ENCODE measurements at places on chromosomes 6 and 20.

DNA sequence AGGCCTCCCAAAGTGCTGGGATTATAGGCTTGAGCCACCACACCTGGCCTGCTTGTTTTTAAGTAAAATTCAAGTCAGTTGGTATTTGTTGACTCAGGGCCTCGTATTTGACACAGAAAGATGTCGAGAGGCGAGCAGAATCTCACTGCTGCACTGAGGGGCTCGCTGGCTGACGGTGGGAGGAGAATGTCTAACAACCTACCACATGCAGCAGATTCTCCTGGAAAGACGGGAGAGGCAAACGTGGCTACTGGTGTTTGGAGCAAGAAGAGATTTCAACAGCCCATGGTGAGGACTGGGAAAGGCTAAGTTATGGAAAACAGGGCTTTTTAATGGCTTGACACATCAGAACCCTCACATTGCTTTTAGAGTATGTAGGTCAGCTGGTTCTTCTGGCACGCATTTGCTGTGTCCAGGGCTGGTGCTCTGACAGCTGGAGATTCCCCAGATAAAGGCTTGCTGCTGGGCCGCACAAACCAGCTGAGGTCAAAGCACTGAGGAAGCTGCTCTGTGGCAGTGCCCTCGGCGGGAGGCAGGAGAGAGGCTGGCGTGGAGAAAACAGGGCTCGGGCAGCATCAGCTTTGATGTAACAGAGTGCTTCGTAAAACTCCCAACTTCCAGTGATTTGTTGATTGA is 84.2 kb upstream of the FRMD1 start:
- no peak for DNase-seq

- DNase-seq = peak; percentile 57
Measured at GRCh38 chr6:1390133-1390945, 963 bp downstream of the FOXF2 start.

DNA sequence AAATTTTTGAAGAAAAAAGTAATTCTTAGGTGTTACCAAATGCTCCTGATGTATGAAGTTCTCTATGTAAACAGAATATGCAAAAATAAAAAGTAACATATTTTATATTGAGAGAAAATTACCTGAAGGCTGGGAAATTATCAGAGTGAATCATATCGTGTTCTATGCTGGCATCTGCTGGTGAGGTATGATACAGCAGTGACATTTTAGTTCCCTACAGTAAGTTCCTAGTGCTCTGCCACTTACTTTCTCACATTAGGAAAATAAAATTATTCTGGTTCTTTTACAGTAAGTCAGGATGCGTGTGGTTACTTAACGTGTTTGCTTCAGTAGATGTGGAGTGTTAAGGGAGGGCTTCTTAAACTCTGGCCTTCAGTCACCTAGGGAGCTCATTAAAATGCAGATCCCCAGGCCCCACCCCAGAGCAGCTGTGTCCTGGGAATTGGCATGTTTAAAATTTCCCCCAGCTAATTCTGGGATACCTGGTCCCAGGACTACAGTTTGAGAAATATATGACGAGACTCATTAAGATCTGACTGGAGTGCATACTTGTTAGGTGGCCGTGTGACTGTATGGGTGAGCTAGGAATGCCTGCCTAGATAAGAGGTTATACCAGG is 3.2 kb downstream of the ACTR5 start:
- peak; percentile 21 for DNase-seq

DNA sequence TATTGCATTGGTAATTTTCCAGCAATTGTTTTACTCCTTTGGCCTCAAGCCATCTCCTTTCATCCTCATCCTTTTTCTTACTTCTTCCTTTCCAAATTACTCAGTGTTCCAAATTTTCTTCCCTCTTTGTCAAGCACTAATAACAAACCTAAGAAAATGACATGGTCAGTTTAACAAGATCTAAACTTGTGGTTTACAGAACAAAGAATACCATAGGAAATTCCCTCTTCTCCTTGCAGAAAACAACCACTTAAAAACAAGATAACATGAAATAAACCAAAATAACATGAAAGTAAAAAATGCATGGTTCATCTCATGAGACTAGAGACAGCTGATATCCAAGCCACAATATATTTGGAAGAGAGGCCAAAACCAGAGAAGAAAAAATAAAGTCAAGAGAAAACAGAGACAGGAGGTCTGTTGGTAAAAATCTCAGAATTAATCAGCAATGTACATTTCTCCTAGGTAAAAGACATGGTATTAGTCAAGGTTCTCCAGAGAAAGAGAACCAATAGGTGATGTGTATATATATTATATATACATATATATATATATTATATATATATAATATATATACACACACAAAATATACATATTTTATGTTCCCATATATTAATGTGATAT is 51.0 kb upstream of the SENP6 start:
- DNase-seq = no peak

DNA sequence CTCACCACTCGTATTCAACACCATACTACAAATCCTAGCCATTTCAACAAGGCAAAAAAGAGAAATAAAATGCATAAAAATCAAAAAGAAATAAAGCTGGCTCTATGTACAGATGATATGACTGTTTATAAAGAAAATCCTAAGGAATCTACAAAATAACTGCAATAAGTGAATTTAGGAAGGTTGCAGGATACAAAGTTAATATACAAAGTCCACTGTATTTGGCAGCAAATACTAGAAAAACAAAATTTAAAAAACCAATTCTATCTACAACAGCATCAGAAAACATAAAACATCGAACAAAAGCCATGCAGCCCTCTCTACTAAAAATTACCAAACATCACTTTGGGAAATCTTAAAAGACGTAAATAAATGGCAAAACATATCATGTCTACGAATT is 47.6 kb downstream of the RANBP9 start:
- DNase-seq = no peak

DNA sequence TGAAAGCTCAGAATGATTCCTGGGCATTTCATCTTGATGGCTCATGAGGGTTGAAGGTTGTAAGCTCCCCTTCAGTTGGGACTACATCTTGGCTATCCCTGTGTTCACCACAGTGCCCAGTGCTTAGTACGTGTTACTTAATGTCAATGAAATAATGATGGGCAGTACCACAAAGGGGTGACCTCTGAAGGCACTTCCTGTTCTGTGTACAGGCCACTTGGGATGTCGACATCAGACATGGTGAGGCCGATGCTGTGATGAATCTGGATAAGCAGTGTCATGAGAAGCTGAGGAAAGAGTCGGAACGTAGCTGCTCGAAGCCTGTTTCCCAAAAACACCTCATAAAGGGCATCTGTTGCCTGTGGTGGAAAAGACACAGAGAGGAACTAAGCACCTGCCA is 27.6 kb upstream of the RBL1 start:
- no peak for DNase-seq

DNA sequence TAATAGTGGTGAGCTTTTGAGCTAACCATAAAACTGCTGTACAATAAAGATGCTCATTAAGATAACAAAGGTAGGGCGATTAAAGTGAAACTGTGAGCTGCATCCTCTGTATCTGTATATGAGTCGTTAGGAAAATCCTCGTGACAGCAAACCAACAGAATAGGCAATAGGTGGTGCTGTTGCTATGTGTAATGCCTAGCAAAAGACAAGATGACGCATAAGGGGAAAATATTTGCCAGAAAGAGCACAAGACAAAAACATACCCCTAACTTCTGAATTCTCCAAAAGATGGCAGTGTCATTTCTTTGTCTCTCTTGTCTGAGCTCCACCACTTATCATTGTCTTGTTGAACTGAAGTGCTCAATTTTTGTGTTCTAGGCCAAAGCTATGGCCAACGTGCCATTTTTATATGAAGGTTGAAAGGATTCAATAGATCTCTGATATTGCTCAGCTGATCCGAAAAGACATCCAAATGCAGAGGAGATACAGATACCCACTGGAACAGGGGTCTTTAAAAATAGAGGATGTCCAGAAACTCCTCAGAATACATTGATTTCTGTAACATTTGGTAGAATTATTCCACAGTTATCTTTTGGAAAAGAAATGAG is 56.3 kb upstream of the ANKEF1 start:
- DNase-seq = peak; percentile 88

DNA sequence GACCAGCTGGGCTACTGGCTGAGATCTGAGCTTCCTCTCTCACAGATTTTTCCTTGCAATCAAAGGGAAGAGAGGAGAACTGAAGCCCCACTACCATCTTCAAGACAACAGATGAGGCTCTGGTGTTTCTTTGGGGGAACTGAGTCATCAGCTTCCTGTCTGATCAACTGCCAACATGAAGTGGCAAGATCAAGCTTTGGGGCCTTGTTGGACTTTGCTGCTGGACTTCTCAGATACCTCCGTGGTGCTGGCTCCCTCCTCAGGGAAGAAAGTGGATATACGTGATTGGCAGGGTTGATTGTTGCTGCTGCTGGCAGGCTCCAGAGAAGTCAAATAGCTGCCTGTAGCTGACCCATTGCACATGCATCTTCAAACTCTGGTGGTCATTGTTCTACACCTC is 3.6 kb upstream of the TOX2 start:
- DNase-seq = peak; percentile 58

DNA sequence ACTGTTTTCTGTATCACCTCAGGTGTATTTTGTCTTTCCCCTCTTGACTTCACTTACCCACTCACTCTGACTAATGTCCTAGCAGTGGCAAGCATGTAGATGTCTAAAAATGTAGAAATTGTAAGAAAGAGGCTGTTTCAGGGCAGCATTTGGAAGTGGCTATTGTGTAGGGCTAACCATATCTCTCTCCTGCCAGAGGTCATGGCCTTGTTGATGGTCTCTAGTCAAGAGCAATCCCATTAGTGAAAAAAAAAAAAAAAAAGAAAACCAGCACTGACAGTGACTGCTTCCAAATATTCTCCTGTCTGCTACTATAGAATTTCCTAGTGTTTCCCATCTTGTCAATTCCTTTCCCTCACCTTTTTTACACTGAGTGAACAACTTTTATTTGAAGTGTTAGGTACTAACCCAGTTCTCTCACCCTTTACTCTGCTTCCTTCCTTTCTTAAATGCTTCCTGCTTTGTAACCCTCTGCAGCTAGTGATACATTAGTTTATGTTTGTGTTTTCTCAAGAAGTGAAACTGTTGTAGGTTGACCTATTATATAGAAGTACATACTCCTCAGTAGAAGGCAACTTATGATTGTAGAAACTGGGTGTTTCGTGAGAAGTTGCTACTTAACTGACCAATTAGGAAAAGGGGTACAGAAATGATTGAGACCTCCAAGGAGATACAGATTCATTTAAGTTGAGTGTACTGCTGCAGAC is 174.1 kb upstream of the PTPRK start:
- DNase-seq = no peak

- DNase-seq = no peak
Measured at GRCh38 chr20:24627926-24628325, 158.5 kb downstream of the SYNDIG1 start.

Data from fibroblast of skin of back (primary cell).